HT1080 (cell line): ENCODE measurements at places on chromosomes 5 and 9. TPM values are rescaled to one million over a fixed set of nuclear protein-coding genes. Genes with fewer than 3 reads are reported as not detected.

DNA sequence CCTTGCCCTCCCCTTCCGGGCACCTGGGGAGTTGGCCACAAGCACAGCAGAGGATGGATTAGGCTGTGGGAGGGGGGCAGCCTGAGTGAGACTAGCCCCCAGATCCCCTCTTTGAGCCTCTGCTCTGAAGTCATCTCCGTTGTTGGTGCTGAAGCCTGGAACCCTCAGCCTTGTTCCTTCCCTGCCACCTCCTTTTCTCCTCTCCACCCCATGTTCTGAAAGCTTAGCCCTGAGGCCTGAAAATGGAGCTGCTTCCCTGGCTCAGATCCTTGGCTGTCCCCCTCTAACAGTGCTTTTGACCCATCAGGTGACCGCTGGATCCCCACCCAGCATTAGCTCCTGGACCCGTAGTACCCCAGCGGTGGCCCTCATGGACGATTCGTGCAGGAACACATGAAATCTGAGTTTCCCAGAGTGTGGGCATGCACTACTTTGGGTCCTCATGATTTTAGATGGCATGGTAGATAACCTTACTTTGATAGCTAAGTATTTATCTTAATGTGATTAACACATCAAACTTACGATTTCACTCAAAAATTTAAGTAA lies 21.6 kb upstream of the ANGPTL2 start:
- no peak for DNase-seq

GRCh38 chr9:114336157-114336556 lies 6.5 kb downstream of the ORM2 start:
- no peak for DNase-seq

DNA sequence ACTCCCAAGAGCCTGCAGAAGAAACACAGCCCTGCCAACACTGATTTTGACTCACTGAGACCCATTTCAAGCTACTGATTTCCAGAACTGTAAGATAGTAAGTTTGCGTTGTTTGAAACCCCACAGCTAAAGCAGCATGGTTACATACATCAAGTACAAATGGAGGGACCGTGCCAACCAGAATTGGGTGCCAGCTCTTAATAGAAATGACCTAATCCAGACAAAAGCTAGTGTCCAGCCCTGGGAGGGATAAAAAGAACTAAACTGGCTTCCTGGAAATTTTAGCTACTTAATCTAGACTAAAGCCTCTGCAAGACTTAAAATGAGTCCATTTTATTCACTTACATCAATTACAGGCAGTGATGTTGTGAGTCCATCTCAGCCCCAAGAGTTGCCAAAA lies 122.6 kb downstream of the ADAMTS12 start:
- DNase-seq: no peak

Gene TEK
- 0.26 and 0.33 TPM in 2 replicates for total RNA-seq

Gene GPR150
- total RNA-seq: not detected in 2 replicates
